Amniotic epithelial cell (primary cell): ENCODE measurements at places on chromosomes 7 and 10.

DNA sequence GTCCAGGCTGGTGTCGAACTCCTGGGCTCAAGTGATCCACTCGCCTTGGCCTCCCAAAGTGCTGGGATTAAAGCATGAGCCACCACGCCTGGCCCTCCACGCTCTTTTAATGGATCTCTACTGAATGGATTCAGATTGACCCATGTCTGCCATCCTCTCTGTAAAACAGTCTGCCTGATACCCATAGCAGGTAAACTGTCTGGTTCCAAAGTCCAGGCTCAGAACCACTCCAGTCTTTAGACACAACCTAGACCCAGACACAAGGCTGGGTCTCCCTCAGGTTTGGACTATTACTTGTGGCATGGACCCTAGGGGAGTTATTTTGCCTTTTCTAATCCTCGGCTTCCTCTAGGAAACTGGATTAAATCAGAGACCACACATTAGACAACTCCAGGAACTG lies 19.1 kb downstream of the HIP1 start:
- DNase-seq: no peak

DNA sequence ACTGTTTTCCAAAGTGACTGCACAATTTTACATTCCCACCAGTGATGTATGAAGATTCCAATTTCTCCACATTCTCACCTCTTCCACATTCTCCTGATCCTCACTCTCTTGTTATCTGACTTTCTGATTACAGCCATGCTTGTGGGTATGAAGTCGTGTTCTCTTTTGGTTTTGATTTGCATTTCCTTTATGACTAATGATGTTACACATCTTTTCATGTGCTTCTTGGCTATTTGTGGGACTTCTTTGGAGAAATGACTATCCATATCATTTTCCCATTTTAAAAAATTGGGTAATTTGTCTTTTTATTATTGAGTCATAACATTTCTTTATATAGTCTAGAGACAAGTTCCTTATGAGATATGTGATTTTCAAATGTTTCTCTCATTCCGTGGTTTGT lies 10.5 kb upstream of the GIMAP8 start:
- DNase-seq: peak; percentile 61

- no peak for DNase-seq
These were observed 94.1 kb downstream of the CHST15 start for GRCh38 chr10:123999261-123999660.

- peak; percentile 86 for DNase-seq
These were observed 68.2 kb upstream of the CTNNA3 start for GRCh38 chr10:67764012-67764822.

DNA sequence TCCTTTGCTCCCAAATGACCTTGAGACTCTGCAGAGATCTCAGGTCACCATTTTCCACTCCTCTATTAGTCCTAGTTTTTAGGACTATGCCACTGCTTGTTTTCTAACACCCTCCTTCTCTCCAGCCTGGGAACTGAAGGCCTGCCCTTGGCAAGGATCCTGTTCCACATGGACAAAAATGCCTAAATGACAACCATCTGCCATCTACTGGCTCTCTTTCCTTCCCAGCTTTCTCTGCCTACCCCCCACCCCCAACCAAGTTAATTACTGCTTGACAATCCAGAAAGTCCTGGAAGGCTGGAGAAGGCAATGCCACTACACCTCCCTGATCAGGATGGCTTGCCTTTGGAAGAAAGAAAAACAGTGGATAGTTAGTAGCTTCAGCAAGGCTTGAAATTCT lies 44.8 kb upstream of the SP8 start:
- DNase-seq: no peak

DNA sequence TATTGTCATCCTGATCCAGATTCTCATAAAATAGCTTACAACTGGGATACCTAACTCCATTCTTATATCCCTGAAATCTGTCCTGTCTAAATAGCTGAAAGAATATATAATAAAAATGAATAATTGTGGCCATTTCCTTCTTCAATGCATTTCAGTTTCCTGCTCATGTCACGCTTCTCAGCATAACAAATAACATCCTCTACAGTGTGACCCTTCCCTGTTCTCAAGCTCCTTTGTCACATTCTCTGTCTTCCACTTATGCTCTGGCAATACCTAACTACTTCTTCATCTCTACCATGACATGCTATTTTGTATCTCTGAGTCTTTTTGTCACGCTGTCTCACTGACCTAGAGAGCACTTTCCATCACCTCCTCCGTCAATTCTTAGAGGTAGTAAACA lies 884.1 kb upstream of the LRRTM3 start:
- no peak for DNase-seq

GRCh38 chr7:20795361-20795760 lies 8.7 kb upstream of the SP8 start:
- no peak for DNase-seq

DNA sequence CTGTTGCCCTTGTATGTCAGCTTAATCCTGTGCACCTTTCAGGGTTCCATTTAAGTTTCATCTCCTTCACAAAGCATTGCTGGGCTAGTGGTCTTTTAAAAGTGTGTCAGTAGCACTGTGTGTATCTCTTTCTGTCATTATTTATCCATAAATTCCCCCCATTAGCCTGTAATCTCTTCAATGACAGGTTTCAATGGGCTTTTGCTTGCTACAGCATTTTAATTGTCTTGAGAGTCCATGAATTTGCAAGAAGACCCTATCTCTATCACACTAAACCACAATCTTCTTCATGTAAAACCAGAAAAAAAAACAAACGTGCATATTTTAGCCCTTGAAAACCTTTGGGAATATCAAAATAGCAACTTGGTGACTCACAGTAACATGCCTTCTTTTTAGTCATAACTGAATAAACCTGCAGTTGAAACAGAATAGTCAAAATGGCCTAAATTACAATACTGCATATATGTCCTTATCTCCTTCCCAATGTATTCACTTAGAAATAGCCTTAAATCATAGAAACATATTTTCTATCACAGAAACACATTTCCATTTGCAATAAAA lies 118.6 kb downstream of the PON1 start:
- peak; percentile 77 for DNase-seq

- DNase-seq: peak; percentile 78
These were observed 35.3 kb downstream of the MTPAP start for GRCh38 chr10:30313579-30314350.

DNA sequence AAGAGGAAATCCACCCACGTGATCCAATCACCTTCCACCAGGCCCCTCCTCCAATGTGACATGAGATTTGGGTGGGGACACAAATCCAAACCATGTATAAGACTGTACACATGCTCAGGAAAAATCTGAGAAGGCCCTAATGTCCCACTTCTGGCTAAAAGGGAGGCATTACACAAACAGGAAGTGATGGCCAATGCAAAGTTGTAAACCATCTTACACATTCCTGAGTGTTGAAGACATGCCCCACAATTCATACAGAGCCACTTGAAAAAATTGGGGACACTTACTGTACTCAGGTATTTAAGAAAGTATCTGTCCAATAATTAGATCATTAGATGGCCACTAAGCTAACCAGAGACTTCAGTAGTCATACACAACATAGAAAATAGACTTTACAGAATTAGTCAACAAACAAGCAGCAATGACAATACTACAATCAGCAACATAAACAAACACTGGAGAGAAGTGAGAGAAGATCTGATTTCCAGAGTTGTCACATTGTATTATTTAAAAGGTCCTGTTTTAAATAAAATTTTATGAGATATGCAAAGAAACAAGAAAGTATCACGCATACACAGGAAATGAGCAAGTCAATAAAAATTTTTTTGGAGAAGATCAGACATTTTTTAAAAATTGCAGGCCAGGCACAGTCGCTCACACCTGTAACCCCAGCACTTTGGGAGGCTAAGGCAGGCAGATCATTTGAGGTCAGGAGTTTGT lies 143.3 kb downstream of the DGKI start:
- no peak for DNase-seq

GRCh38 chr7:519484-520390 lies at the start of gene PDGFA:
Gene PDGFA (minus strand): TSS chr7:519846. CDS start chr7:519001, 845 bp downstream.
- DNase-seq: peak; percentile 51

GRCh38 chr7:66281678-66282590 lies 76.8 kb downstream of the TPST1 start:
- DNase-seq: peak; percentile 97

GRCh38 chr7:151585744-151586393 lies 66.2 kb upstream of the RHEB start:
- no peak for DNase-seq

- no peak for DNase-seq
These were observed 124.1 kb downstream of the CUL2 start for GRCh38 chr10:34966040-34966439.

GRCh38 chr7:131482800-131483199 lies 73.6 kb downstream of the PODXL start:
- no peak for DNase-seq

DNA sequence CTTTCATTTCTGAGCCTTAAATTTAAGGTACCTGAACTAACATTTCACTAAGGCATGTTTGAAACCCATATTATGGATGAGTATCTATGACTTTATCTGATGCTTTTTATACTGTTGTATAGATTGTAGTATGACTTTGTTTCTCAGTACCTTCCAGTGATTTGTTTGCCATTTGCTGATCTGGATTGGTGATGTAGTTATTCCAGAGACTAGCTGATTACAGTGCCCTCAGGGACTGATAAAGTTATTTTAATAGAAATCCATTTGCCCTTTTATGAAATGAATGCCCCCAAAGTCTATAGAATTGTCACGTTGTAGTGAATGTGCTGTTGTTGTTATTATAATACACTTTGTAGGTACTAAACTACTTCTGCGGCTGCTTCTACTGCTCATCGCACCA lies 385.4 kb upstream of the LRGUK start:
- DNase-seq: no peak

- no peak for DNase-seq
These were observed 116.2 kb downstream of the EBF3 start for GRCh38 chr10:129847741-129848483.

DNA sequence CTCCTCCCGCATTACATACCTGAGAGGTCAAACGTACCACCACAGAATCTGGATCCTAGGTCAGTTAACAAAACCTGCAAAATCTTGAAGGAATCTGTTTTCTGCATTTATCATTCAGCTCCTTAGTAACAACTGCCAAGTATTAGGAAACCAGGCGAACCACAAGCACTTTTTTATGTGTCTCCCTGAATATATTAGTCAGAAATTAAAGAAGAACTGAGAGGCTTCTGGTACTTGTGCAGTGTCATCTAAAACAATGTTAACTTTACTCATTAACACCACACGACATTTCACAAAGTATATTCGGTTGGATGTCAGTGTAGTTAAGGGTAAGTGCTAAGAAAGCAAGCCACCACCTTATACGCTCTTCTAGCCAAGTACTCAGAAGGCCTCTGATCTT lies 2.5 kb downstream of the CCDC6 start:
- peak; percentile 81 for DNase-seq

DNA sequence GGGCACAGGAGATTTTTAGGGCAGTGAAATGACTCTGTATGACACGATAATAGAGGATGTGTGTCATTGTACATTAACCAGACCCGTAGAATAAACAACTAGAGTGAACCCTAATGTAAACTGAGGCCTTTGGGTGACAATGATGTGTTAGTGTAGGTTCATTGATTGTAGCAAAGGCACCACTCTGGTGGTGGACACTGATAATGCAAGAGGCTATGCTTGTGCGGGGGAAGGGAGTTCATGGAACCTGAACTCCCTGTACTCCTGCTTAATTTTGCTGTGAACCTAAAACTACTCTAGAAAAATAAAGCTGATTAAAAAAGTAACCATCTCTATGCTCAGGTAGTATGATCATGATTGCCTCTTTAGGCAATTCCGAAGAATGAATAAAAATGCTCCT lies 96.3 kb upstream of the VIPR2 start:
- no peak for DNase-seq

GRCh38 chr7:1106063-1106792 lies 18.3 kb downstream of the GPER1 start:
- no peak for DNase-seq

- DNase-seq: no peak
These were observed 34.5 kb upstream of the CD36 start for GRCh38 chr7:80603940-80604339.

DNA sequence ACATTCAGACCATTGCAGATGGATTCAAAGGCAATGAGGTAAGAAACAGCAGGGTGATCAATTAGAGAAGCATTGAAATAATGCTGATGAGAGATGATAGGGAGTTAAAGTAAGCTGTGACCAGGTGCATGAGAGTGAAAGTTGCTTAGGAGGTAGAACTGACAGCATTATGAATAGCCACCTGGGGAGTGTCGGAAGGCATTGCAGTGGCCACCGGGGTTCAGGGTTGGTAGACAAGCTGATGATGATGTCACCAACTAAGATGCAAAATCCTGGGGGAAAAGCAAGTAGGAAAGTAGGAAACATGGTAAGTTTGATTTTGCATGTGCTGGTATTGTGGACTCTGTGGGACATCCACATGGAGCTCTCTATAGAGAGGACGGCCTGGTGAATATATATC lies 211.9 kb upstream of the ETV1 start:
- DNase-seq: no peak

- no peak for DNase-seq
These were observed 163.1 kb downstream of the LYZL1 start for GRCh38 chr10:29451946-29452345.

GRCh38 chr10:114571316-114571999 lies 86.6 kb downstream of the ABLIM1 start:
- DNase-seq: no peak

- no peak for DNase-seq
These were observed 338.8 kb upstream of the SEMA3D start for GRCh38 chr7:85525676-85526075.

GRCh38 chr7:33310546-33310945 lies 181.2 kb downstream of the BBS9 start:
- DNase-seq: no peak

DNA sequence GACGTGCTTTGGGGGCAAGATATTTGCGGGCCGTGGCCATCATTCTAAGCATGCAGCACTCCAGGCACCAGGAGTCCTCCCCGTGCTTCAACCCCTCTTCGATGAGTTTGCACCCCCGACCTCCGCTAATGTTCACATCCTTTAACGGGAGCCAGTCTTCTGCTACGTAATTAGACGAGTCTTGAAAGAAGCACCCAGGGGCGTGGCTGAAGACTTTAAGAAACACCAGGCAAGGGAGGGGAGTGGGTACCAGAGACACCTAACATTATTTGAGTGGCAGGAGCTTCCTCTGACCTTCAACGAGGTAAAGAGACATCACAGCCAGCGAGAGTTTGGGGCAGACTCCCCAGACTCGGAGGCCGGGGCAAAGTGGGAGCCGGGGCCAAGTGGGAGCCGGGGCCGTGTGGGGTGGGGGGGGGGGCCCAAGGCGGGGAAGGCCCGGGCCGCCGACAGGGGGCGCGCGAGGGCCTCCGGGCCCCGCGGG lies 31.1 kb upstream of the TOMM7 start:
- peak; percentile 36 for DNase-seq
